Purkinje cell (primary cell): ENCODE measurements at places on chromosomes 1 and 21. TPM values are rescaled to one million over a fixed set of nuclear protein-coding genes. Genes with fewer than 3 reads are reported as not detected.

The SLC30A1 gene
- polyA plus RNA-seq = 4.8 and 7.8 TPM in 2 replicates

The MECR gene
- 34.1 and 38.2 TPM in 2 replicates for polyA plus RNA-seq

The RORC gene
- polyA plus RNA-seq = not detected in 2 replicates

The HECTD3 gene
- 9.3 and 10.9 TPM in 2 replicates for polyA plus RNA-seq

The ANKRD45 gene
- polyA plus RNA-seq = 3.6 and 6.0 TPM in 2 replicates

The ABCA4 gene
- polyA plus RNA-seq = not detected in 2 replicates

The ORC1 gene
- 0.36 TPM in 1 of 2 replicates, not detected in the other for polyA plus RNA-seq

The LORICRIN gene
- not detected in 2 replicates for polyA plus RNA-seq

The AMPD1 gene
- not detected in 2 replicates for polyA plus RNA-seq

The RIPK4 gene
- not detected in 2 replicates for polyA plus RNA-seq

The HTR6 gene
- not detected in 2 replicates for polyA plus RNA-seq

The CELA3A gene
- not detected in 2 replicates for polyA plus RNA-seq

The CLDN19 gene
- polyA plus RNA-seq = not detected in 2 replicates

The ATAD3C gene
- polyA plus RNA-seq = 3.1 and 14.2 TPM in 2 replicates

The RSPO1 gene
- polyA plus RNA-seq = not detected in 2 replicates

The SH3D21 gene
- 0.13 and 0.73 TPM in 2 replicates for polyA plus RNA-seq

The ATP1A4 gene
- polyA plus RNA-seq = not detected in 2 replicates

The KCNK2 gene
- polyA plus RNA-seq = 1.1 TPM in 1 of 2 replicates, not detected in the other

The CLSTN1 gene
- polyA plus RNA-seq = 18.9 and 81.3 TPM in 2 replicates

The VANGL1 gene
- polyA plus RNA-seq = 0.30 and 0.52 TPM in 2 replicates

The THEM4 gene
- polyA plus RNA-seq = 18.5 and 18.7 TPM in 2 replicates

The SZT2 gene
- 2.3 and 4.5 TPM in 2 replicates for polyA plus RNA-seq

The MAP3K21 gene
- polyA plus RNA-seq = 1.8 and 2.2 TPM in 2 replicates

The MPZ gene
- not detected in 2 replicates for polyA plus RNA-seq

The COX20 gene
- polyA plus RNA-seq = 132 and 140 TPM in 2 replicates

The KRTAP13-2 gene
- not detected in 2 replicates for polyA plus RNA-seq

The SLC35F3 gene
- polyA plus RNA-seq = 5.5 and 6.2 TPM in 2 replicates

The FALEC gene
- not detected in 2 replicates for polyA plus RNA-seq

The ZBTB37 gene
- polyA plus RNA-seq = 0.59 and 1.5 TPM in 2 replicates

The HJV gene
- polyA plus RNA-seq = not detected in 2 replicates

The OPRD1 gene
- 0.19 TPM in 1 of 2 replicates, not detected in the other for polyA plus RNA-seq

The IL19 gene
- not detected in 2 replicates for polyA plus RNA-seq

The CD5L gene
- polyA plus RNA-seq = not detected in 2 replicates

The RHOU gene
- polyA plus RNA-seq = 0.57 and 1.1 TPM in 2 replicates

The ALX3 gene
- polyA plus RNA-seq = not detected in 2 replicates

The SPRR2E gene
- polyA plus RNA-seq = not detected in 2 replicates

The ARHGEF16 gene
- not detected in 2 replicates for polyA plus RNA-seq

The GRIK1 gene
- polyA plus RNA-seq = 206 and 263 TPM in 2 replicates

The PGLYRP3 gene
- not detected in 2 replicates for polyA plus RNA-seq

The SLC1A7 gene
- not detected in 2 replicates for polyA plus RNA-seq

The THEM5 gene
- 0.42 TPM in 1 of 2 replicates, not detected in the other for polyA plus RNA-seq

The KIAA1614 gene
- 0.07 TPM in 1 of 2 replicates, not detected in the other for polyA plus RNA-seq

The TIPRL gene
- polyA plus RNA-seq = 46.3 and 55.9 TPM in 2 replicates

The IGSF5 gene
- 1.7 and 3.5 TPM in 2 replicates for polyA plus RNA-seq

The MEX3A gene
- polyA plus RNA-seq = not detected in 2 replicates

The KRTAP11-1 gene
- polyA plus RNA-seq = not detected in 2 replicates

The RNASEL gene
- 5.5 and 7.1 TPM in 2 replicates for polyA plus RNA-seq

The JAM2 gene
- 10.5 and 17.5 TPM in 2 replicates for polyA plus RNA-seq

The LRRC39 gene
- 2.4 and 4.7 TPM in 2 replicates for polyA plus RNA-seq

The THEMIS2 gene
- 0.43 and 0.78 TPM in 2 replicates for polyA plus RNA-seq

The PRRX1 gene
- polyA plus RNA-seq = 2.3 and 6.9 TPM in 2 replicates

The LCK gene
- not detected in 2 replicates for polyA plus RNA-seq

The TENT5C gene
- polyA plus RNA-seq = 0.27 TPM in 1 of 2 replicates, not detected in the other

The LDLRAD2 gene
- 0.27 TPM in 1 of 2 replicates, not detected in the other for polyA plus RNA-seq

The CD34 gene
- polyA plus RNA-seq = 0.17 TPM in 1 of 2 replicates, not detected in the other

The SRGAP2C gene
- 26.7 and 27.4 TPM in 2 replicates for polyA plus RNA-seq

The KCNE2 gene
- polyA plus RNA-seq = 0.31 TPM in 1 of 2 replicates, not detected in the other

The TMEM269 gene
- polyA plus RNA-seq = not detected in 2 replicates

The UTS2 gene
- not detected in 2 replicates for polyA plus RNA-seq
